Left ventricle myocardium superior (tissue), 1 donor: ENCODE measurements at places on chromosomes 13 and 19. TPM values are rescaled to one million over a fixed set of nuclear protein-coding genes. Genes with fewer than 3 reads are reported as not detected.

The CPT1C gene
- total RNA-seq, result 3.1 TPM

The NLRP13 gene
- total RNA-seq, result not detected

The AKAP8L gene
- 82.5 TPM for total RNA-seq

The GARIN5A gene
- 1.2 TPM for total RNA-seq
